Body of pancreas (tissue), 4 donors: ENCODE measurements at places on chromosomes 12 and 14. TPM values are rescaled to one million over a fixed set of nuclear protein-coding genes. Genes with fewer than 3 reads are reported as not detected.

The LTB4R gene
- total RNA-seq = 3.6 TPM

The RITA1 gene
- total RNA-seq = 15.3 TPM

The SERPINA9 gene
- total RNA-seq = not detected

The ANKRD33 gene
- not detected for total RNA-seq

The PIWIL1 gene
- not detected for total RNA-seq

The HOXC4 gene
- not detected for total RNA-seq

The CBLN3 gene
- 4.9 TPM for total RNA-seq

The CCDC196 gene
- not detected for total RNA-seq

The GYS2 gene
- not detected for total RNA-seq

DNA sequence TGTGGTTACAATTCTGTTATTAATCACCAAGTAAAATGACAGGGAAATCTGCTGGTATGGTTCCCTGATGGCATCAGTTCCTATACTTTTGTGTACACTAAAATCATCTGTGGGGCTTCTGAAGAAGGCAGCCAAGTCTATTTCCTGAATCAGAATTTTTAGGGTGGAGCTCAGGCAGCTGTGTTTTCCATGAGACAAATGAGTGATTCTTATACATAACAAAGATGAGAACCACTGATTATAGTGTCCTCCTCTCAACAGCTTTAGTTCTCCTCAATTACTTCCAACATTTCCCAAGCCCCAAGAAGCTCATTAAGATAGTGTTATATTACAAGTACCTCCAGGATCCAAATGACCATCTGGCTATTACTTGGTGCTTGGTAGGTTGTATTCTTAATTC, 64.5 kb upstream of the USP44 start:
- no peaks in the 10 kb centered on the region for H3K27me3 ChIP-seq
- no peaks in the 10 kb centered on the region for H3K36me3 ChIP-seq
- no peak overlapping the region for H3K4me3 ChIP-seq
- no peak overlapping the region for H3K27ac ChIP-seq
- peaks cover 49% of the 10 kb centered on the region for H3K4me1 ChIP-seq

GRCh38 chr12:80151131-80151530, 51.8 kb downstream of the OTOGL start:
- H3K27me3 ChIP-seq = no peaks in the 10 kb centered on the region
- no peak overlapping the region for H3K27ac ChIP-seq

DNA sequence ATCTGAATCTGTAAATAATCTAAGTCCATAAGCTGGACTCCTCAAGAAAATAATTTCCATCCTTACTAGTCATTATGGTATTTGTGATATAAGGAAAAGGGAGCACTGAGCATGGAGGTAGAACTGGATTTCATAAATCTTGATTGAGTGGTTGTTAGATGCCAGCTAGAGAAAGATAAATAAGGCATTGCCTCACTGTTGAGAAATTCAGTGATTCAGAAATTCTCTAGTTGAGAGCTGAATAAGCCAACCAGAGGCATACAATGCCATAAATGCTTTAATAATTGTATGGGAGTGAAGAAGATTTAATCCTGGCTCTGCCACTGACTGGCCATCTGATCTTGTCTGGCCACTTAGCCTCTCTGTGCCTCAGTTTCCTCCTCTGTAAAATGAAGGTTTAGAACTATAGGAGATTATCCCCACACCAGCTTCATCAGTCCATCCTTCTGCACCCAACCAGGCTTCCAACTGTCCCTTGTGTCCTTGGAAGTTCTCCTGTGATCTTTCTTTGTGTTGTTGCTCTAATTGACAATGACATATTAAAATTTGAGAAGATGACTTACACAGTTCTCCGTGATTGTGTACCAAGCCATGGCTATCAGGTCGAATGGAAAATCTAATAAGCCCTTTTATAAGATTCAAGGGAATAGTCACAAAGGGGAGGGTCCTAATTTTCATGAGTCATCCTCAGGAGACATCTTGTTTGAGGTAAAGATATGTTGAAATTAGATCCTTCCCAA, 394.3 kb downstream of the EGLN3 start:
- H3K36me3 ChIP-seq = no peaks in the 10 kb centered on the region
- no peaks in the 10 kb centered on the region for H3K4me1 ChIP-seq
- H3K27me3 ChIP-seq = no peaks in the 10 kb centered on the region
- H3K4me3 ChIP-seq = no peak overlapping the region

DNA sequence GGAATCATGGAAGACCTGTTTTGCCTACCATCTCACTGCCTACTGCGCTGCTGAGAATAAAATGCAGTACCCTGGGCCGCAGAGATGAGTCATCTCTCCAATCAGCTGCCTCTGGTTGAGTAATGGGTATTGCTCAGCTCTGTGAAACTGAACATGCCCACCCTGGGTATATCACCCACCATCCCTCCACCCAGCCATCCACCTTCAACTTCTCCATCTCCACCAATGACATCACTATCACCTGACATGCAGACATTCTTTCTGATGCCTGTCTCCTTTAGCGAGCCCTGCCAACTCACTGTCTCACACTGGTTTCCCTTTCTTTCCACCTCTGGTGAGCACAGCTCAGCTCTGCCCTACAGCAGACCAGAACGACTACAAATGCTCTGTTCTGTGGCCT, 33.6 kb downstream of the E2F7 start:
- no peaks in the 10 kb centered on the region for H3K36me3 ChIP-seq
- no peaks in the 10 kb centered on the region for H3K27me3 ChIP-seq
- no peak overlapping the region for H3K4me3 ChIP-seq
- H3K4me1 ChIP-seq = no peaks in the 10 kb centered on the region
- DNase-seq = no peak

DNA sequence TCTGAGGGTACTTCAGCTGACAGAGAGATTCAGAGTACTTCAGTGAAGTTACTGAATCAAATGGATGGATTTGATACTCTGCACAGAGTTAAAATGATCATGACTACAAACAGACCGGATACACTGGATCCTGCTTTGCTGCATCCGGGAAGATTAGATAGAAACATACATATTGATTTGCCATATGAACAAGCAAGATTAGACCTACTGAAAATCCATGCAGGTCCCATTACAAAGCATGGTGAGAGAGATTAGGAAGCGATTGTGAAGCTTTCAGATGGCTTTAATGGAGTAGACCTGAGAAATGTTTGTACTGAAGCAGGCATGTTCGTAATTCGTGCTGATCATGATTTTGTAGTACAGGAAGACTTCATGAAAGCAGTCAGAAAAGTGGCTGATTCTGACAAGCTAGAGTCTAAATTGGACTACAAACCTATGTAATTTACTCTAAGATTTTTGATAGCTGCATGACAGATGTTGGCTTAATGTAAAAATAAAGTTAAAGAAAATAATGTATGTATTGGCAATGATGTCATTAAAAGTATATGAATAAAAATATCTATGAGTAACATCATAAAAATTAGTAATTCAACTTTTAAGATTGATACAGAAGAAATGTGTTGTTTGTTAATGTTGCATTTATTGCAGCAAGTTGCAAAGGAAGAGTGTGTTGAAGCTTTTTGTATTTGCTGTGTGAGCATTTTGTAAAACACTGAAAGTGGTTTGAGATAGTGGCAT, 136.1 kb upstream of the RAP1B start:
- H3K4me1 ChIP-seq = no peaks in the 10 kb centered on the region
- no peak overlapping the region for H3K4me3 ChIP-seq
- no peak overlapping the region for H3K27ac ChIP-seq
- no peaks in the 10 kb centered on the region for H3K36me3 ChIP-seq
- H3K27me3 ChIP-seq = no peaks in the 10 kb centered on the region

- no peak for DNase-seq
- no peaks in the 10 kb centered on the region for H3K36me3 ChIP-seq
- no peak overlapping the region for H3K4me3 ChIP-seq
- H3K27ac ChIP-seq = no peak overlapping the region
- peaks cover 20% of the 10 kb centered on the region for H3K4me1 ChIP-seq
Measured at GRCh38 chr14:77065851-77066577, 32.0 kb upstream of the CIPC start.

DNA sequence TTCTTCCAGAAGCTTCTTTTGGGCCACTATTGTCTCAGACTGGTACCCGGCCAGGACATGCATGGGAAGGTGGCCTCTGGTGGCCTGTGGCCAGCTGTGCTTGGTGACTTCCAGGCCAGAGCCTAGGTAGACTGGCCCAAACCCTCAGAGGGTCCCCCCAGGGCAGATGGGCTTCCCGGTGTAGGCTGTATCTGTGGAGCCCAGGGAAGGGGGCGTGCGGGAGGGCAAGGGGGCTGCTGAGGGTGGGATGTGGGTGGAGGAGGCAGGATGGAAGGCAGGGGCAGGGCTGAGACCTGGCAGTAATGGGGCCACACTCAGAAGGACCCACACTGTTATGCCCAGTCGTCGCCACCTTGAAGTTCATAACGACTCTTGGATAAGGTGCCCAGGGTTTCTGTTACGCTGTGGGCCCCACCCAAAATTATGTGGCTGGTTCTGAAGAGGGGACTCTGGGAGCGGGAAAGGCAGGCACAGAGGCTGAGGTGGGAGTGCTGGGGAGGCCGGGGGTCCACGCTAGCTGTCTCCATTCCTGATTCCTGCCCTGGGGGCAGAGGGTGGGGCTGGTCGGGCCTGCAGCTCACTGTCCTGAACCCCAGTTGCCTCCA, 52.1 kb downstream of the KIF26A start:
- no peaks in the 10 kb centered on the region for H3K4me1 ChIP-seq
- no peaks in the 10 kb centered on the region for H3K27me3 ChIP-seq
- H3K27ac ChIP-seq = no peak overlapping the region

GRCh38 chr12:34286934-34287333, 264.6 kb downstream of the ALG10 start:
- no peaks in the 10 kb centered on the region for H3K27me3 ChIP-seq
- no peak for DNase-seq

DNA sequence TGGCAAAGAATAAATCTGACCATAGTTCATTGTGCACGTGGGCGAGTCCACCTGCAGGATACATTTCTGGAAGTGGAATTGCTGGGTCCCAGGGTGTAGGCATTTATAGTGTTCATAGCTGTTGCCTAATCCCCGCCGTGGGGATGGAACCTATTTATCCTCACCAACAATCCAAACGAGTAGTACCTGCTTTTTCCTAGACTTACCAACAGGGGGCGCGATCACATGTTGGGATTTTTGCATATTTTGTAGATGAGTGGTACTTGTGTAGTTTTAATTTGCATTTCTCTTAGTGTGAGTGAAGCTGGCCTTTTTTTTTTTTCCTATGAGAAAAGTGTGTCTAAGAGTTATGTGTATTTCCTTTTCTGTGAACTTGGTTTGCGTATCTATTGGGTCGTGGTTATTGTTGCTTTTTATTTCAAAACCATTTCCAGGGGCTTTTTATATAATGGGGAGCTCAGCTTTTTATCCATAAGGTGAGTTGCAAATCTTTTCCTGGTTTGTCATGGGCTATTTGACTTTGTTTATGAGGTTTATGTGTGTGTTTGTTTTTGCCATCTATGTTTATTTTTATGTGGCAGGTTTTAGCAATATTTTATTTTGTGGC, 67.2 kb downstream of the CCDC92 start:
- no peaks in the 10 kb centered on the region for H3K36me3 ChIP-seq
- no peak overlapping the region for H3K27ac ChIP-seq
- no peaks in the 10 kb centered on the region for H3K4me1 ChIP-seq
- peak; percentile 58 for DNase-seq
- H3K4me3 ChIP-seq = no peak overlapping the region

DNA sequence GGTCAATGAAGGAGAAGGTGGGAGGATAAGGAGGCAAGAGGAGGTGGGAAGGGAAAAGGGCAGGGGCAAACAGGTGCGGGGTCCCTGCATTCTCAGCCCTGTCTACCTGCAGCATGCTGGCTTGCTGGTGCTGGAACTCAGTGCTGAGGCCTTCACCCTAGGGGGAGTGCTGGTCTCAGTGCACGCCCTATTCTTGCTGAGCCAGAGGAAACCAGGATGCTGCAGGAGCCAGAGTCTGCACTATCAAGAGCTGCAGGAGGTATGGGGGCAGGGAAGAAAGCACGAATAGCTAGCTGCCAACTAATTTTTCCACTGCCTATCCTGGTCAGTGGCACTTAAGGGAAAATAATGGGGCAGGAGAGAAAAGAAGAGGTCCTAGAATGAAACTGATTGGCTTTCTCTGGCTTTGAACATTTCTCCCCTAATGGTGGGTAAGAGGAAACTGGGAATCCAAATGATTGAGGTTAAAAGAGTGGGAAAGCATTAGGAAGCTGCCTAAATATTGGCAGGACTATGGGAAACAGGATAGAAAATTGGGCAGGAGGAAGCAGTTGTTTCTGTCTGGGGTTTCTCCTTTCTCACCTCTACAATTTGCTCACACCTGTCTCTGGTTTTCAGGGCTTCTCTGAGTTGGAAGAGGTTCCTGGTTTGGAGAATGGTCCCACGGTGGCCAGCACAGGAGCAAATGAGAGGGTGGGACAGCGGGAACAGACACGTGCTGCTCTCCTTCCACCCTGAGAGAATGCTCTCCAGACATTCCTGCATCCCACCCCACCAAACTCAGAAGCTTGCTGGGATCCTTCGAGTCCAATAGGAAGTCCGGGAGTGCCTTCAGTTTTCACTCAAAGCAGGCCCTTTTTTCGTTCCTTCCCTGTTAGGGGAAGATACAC, 1.9 kb downstream of the TMEM253 start:
- no peaks in the 10 kb centered on the region for H3K27me3 ChIP-seq
- no peak for DNase-seq
- H3K27ac ChIP-seq = no peak overlapping the region

DNA sequence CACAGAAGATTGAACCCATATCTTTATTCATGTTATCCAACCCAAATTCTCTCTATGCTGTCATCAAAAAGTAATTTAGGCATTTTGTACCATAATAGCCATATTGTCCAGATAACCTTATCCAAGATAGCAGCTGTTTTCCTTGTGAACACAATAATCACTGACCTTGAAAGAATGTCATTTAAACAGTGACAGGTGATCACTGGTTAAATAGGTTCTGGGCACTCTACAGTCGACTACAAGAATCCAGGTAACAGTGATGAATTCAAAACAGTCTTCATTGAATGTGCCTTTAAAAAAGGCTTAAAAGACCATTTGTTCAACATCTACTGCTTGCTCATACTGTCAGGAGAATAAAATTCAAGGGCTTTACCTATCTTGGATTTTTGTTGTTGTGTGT, 4.6 kb upstream of the SPX start:
- no peaks in the 10 kb centered on the region for H3K27me3 ChIP-seq
- no peak overlapping the region for H3K4me3 ChIP-seq
- no peak overlapping the region for H3K27ac ChIP-seq
- DNase-seq = no peak

GRCh38 chr14:58628406-58628805, 9.4 kb upstream of the DACT1 start:
- no peak overlapping the region for H3K27ac ChIP-seq
- H3K27me3 ChIP-seq = no peaks in the 10 kb centered on the region
- no peak for DNase-seq
- no peaks in the 10 kb centered on the region for H3K36me3 ChIP-seq

DNA sequence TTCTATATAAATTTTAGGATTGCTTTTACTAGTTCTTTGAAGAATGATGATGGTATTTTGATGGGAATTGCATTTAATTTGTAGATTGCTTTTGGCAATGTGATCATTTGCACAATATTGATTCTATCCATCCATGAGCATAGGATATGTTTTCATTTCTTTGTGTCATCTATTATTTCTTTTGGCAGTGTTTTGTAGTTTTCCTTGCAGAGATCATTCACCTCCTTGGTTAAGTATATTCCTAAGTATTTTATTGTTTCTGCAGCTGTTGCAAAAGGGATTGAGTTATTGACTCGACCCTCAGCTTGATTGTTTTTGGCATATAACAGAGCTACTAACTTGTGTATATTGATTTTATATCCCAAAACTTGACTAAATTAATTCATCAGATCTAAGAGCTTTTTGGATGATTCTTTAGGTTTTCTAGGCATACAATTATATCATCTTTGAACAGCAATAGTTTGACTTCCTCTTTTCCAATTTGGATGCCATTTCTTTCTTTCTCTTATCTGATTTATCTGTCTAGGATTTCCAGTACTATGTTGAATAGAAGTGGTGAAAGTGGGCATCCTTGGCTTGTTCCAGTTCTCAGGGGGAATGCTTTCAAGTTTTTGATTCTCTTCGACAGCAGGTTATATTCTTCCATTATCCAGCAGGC, 668.1 kb downstream of the SLC16A7 start:
- no peak for DNase-seq
- H3K27ac ChIP-seq = no peak overlapping the region
- no peaks in the 10 kb centered on the region for H3K27me3 ChIP-seq
- no peaks in the 10 kb centered on the region for H3K36me3 ChIP-seq
